ENCODE measurements at places on chromosomes 4 and X. TPM values are rescaled to one million over a fixed set of nuclear protein-coding genes. Genes with fewer than 3 reads are reported as not detected.

Gene ERVMER34-1
- total RNA-seq = 0.07 TPM

Gene SPON2
- total RNA-seq = 10.5 TPM

DNA sequence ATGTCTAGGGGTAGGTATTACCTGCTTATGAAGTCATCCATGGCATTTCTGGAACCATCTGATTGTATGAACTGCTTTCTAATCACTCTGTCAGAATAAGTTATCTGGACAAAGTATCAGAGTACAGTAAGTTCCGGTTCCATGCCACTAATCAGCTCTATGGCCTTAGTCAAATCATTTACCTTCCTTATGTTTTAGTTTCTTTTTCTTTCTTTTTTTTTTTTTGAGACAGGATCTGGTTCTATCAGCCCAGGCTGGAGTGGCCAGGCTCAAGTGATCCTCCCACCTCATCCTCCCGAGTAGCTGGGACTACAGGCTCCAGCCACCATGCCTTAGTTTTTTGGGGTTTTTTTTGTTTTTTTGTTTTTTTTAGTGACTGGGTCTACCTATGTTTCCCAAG, 11.5 kb downstream of the XIAP start:
- H3K27ac ChIP-seq = no peak overlapping the region
- no peak overlapping the region for H3K4me3 ChIP-seq
- H3K36me3 ChIP-seq = peaks cover 15% of the 10 kb centered on the region

GRCh38 chr4:72489267-72489666, 79.8 kb downstream of the ADAMTS3 start:
- DNase-seq = no peak
- H3K27ac ChIP-seq = no peak overlapping the region
- H3K4me1 ChIP-seq = no peaks in the 10 kb centered on the region
- no peaks in the 10 kb centered on the region for H3K36me3 ChIP-seq
- H3K4me3 ChIP-seq = no peak overlapping the region

GRCh38 chr4:136036744-136037143, 1495.5 kb downstream of the PCDH18 start:
- H3K27me3 ChIP-seq = no peaks in the 10 kb centered on the region
- H3K27ac ChIP-seq = no peak overlapping the region
- H3K4me1 ChIP-seq = no peaks in the 10 kb centered on the region
- no peaks in the 10 kb centered on the region for H3K36me3 ChIP-seq
- H3K4me3 ChIP-seq = no peak overlapping the region
- DNase-seq = no peak

DNA sequence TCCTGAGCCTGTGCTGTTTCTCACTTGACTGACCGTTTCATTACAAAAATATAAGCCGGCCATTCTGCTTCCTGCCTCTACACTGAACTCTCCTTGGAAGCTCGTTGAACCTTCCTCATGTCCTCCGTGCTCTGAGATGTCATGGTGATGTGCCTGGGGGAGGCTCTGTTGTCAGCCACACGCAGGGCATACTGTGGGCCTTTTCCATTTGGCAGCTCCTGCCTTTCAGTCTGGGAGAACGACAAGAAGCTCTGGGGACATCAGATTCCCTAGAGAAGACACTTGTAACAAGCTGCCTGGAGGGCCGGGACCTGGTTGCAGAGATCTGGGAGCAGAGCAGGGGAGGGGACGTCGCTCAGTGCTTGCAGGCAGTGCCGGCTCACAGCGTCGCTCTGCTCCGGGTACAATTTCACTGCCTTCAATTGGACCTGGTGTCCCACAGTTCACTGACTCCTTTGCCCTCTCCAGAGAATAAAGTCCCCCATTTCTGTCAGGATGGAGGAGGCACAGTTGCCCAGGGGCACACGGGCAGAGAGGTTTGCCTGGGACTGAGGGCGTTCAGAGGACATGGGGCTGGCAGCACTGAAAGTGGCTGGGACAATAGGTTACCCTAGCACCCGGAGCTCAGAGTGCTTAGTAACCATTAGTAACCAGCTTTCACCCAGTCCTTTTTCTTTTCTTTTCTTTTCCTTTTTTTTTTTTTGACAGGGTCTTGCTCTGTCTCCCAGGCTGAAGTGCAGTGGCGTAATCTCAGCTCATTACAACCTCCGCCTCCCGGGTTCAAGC, 19.1 kb upstream of the MECP2 start:
- no peaks in the 10 kb centered on the region for H3K36me3 ChIP-seq
- no peaks in the 10 kb centered on the region for H3K4me1 ChIP-seq
- DNase-seq = no peak
- H3K27ac ChIP-seq = no peak overlapping the region

GRCh38 chr4:120354381-120354780, 287.7 kb upstream of the MAD2L1 start:
- no peaks in the 10 kb centered on the region for H3K4me1 ChIP-seq
- no peak for DNase-seq
- no peak overlapping the region for H3K27ac ChIP-seq
- H3K4me3 ChIP-seq = no peak overlapping the region
- no peaks in the 10 kb centered on the region for H3K36me3 ChIP-seq

DNA sequence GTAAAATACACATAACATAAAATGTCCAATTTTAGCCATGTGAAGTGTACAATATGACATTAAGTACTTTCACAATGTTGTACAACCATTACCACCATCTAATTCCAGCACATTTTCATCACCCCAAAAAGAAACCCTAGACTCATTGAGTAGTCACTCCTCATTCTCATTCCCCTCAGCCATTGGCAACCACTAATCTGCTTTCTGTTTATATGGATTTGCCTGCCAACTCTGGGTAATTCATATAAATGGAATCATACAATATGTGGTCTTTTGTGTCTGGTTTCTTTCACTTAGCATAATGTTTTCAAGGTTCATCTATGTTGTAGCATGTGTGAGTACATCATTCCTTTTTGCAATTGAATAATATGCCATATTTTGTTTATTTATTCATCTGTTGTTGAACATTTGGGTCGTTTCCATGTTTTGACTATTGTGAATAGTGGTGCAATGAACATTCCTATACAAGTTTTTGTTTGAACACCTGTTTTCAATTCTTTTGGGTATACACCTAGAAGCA, 43.0 kb downstream of the EIF2S3 start:
- no peak overlapping the region for H3K4me3 ChIP-seq
- peaks cover 9% of the 10 kb centered on the region for H3K4me1 ChIP-seq
- no peaks in the 10 kb centered on the region for H3K36me3 ChIP-seq
- no peak for DNase-seq
- no peaks in the 10 kb centered on the region for H3K27me3 ChIP-seq

GRCh38 chr4:89293299-89293698, 14.3 kb downstream of the GPRIN3 start:
- peak overlapping the region; percentile 98 for H3K27ac ChIP-seq
- no peaks in the 10 kb centered on the region for H3K27me3 ChIP-seq
- peak; percentile 31 for DNase-seq
- H3K4me3 ChIP-seq = peak overlapping the region; percentile 55
- peaks cover 91% of the 10 kb centered on the region for H3K4me1 ChIP-seq
- H3K36me3 ChIP-seq = peaks cover 23% of the 10 kb centered on the region

- no peak overlapping the region for H3K4me3 ChIP-seq
- no peaks in the 10 kb centered on the region for H3K27me3 ChIP-seq
- DNase-seq = no peak
- H3K4me1 ChIP-seq = no peaks in the 10 kb centered on the region
- no peak overlapping the region for H3K27ac ChIP-seq
These were observed 8.9 kb downstream of the MSANTD1 start for GRCh38 chr4:3257556-3258482.

DNA sequence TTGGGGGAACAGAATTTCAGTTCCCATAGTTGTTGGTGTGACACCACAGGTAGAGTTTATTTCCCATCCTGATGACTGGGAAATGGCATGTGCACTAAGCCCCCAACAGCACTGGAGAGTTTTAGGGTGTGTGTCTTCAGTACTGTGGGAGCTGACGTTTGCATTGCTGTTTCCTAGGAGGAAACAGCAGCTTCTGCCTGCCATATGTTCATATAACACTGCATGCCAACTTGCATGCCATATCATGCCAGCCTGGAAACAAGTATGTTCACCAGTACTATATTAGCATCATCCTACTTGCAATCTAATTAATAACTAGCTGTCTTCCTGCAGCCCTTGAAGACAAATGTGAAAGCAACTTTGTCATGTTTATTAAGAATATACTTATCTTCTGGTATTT, 58.2 kb downstream of the NAA11 start:
- DNase-seq = no peak
- no peak overlapping the region for H3K4me3 ChIP-seq
- H3K4me1 ChIP-seq = no peaks in the 10 kb centered on the region
- no peaks in the 10 kb centered on the region for H3K27me3 ChIP-seq
- H3K27ac ChIP-seq = no peak overlapping the region
- no peaks in the 10 kb centered on the region for H3K36me3 ChIP-seq

DNA sequence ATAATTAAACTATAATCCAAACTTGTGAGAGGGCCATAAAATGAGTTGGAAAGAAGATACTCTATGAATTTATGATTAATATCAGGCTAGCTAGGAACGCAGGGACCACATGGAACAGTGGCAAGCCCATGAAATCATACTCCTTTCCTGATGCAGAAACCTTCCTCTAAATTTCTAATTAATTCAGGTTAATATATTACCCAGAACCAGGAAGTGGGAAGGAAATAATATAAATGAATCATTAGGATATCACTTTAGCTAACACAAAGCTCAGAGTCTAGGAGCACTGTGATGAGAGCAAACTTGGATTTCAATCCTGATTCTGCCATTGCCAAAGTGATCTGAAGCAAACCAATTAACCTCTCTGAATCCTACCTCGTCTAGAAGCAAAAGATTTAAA, 68.0 kb downstream of the IQCM start:
- H3K4me3 ChIP-seq = no peak overlapping the region
- no peak for DNase-seq
- no peak overlapping the region for H3K27ac ChIP-seq
- H3K4me1 ChIP-seq = no peaks in the 10 kb centered on the region
- no peaks in the 10 kb centered on the region for H3K27me3 ChIP-seq
- H3K36me3 ChIP-seq = no peaks in the 10 kb centered on the region

- no peak overlapping the region for H3K27ac ChIP-seq
- H3K36me3 ChIP-seq = no peaks in the 10 kb centered on the region
- no peaks in the 10 kb centered on the region for H3K27me3 ChIP-seq
These were observed 492.1 kb downstream of the PACRGL start for GRCh38 chr4:21192367-21192766.

GRCh38 chr4:142883040-142883832, 37.1 kb upstream of the INPP4B start:
- H3K4me3 ChIP-seq = no peak overlapping the region
- H3K27ac ChIP-seq = no peak overlapping the region
- H3K27me3 ChIP-seq = no peaks in the 10 kb centered on the region
- peak; percentile 7 for DNase-seq

- H3K4me1 ChIP-seq = no peaks in the 10 kb centered on the region
- H3K4me3 ChIP-seq = no peak overlapping the region
- H3K27ac ChIP-seq = no peak overlapping the region
- no peaks in the 10 kb centered on the region for H3K27me3 ChIP-seq
These were observed 35.1 kb upstream of the NR3C2 start for GRCh38 chr4:148477276-148477675.

DNA sequence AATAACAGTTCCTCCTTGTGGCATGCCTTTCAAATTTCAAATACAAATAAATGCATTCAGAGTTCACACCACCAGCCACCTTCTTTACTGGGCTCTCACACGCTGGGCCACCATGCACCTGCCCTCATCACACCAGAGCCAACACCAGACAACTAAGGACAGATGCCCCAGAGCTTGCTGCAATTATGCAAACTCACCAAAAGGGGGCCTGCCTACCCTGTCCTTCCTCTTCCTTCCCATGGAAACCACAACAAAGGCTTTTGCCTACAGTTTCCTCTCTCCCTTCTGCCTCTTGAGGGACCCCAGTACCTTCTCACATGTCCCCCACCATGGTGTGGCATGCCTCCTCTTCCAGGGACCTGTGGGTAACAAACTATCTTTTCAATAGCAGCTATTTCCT, 1333.9 kb upstream of the TENM3 start:
- H3K27ac ChIP-seq = no peak overlapping the region
- no peaks in the 10 kb centered on the region for H3K36me3 ChIP-seq
- H3K27me3 ChIP-seq = no peaks in the 10 kb centered on the region
- H3K4me3 ChIP-seq = no peak overlapping the region
- DNase-seq = no peak
- H3K4me1 ChIP-seq = no peaks in the 10 kb centered on the region
